Spinal cord (tissue), 10 donors: ENCODE measurements at places on chromosomes 5 and 9. TPM values are rescaled to one million over a fixed set of nuclear protein-coding genes. Genes with fewer than 3 reads are reported as not detected.

Gene DRD1
- total RNA-seq, result 1.6 TPM

Gene WDR38
- total RNA-seq, result 0.59 TPM

Gene UGT3A1
- under 0.01 TPM for total RNA-seq

Gene LRRC19
- total RNA-seq, result not detected

Gene SKIC3
- total RNA-seq, result 93.4 TPM

Gene NMUR2
- total RNA-seq, result 0.83 TPM

Gene ACOT12
- total RNA-seq, result 3.8 TPM
